Left renal pelvis (tissue), 4 donors: ENCODE measurements at places on chromosomes 3 and 15.

DNA sequence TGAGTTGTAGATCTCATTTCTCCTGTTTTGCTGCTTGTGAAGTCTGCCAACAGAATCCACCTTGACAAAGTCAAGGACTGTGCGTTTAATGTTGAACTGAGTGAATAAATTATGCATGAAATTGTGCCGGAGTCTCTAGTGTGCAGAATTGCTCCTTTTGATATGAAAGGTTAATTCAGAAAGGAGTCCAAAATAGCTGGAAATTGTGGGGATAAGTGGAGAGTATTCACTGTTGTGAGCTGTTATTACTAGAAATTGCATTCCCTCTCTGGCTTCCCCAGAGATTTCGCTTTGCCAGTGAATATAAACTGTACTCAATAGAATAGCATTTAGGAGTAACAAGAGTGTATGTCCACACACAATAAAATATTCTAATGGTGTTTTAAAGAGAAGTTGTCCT is 43.1 kb downstream of the SAMMSON start:
- DNase-seq = no peak

DNA sequence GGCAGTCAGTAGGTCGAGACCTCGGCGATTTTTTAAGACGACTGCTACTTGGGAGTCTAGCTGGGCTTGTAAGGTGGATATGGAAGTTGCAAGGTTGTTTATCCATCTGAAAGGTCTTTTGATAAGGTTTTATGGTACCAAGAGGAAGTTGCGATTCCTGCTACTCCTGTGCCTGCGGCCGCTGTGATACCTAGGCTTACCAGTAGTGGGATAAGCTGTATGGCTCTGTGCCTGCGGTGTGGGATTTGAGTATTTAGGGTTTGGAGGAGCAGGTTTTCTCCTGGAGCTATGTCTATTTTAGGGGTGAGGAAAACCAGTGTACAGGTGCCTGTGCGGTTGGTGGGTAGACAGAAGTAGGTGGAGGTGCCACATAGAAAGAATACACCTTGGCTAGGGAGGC is 1059.8 kb downstream of the SI start:
- no peak for DNase-seq

- no peak for DNase-seq
Measured at GRCh38 chr3:127975153-127976029, 60.4 kb downstream of the KBTBD12 start.

DNA sequence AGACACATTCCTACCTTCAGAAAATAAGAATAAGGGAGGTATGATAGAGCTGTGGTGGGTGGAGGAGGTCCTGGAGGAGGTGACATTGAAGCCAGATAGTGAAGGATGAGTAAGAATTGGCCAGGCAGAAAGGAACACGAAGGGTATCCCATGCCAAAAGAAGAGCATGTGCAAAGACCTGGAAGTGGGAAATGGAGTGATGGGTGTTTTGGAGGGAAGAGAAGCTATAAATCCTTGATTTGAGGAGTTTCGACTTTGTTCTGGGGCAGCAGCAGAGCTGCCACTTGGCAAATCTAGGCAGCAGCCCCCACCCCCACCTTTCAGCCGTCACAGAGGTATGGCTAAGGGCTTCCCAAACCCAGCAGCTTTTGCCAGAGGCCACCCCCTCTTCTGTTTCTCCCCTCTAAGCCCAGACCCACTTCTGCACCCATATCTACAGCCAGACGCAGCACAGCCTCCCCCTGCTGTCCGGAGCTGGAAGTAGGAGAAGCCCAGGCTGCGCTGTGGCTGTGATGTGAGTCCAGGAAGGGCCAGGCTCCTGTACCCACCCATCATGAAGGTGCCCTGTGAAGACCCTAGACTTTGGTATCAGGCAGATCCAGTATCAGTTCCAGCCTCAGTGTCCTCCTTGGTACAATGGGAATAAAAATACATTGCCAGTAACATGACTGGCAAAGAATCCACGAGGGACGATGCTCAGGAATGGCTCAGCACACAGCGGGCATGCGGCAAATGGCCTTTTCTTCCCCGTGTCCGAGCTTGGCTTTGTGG is 188.7 kb upstream of the LINGO1 start:
- DNase-seq = no peak

GRCh38 chr3:79848876-79849275 is 81.1 kb upstream of the ROBO1 start:
- DNase-seq = no peak

DNA sequence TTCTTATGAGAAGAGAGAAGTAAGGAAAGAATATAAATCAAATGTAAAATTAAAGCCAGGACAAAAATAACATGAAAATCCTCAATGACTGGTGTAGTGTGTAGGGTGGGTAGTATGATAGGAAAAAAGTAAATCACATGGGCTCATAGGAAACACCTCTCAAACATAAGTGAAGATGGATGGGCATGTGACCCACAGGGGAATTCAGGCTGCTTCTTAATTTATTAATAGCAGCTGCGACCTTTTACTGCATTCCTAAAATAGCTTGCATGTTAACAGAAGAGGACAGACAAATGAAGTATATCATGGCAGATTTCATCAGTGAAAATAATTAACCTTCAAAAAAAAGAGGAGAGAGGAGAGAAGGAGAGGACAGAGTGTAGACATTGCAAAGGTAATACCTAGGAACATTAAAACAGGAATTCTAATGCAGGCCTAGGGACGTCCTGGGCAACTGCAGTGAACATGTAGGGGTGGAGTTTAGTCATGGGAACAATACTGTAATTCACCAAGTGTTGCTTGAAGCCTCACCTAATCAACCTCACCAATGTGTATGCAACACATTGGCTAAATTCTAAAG is 132.9 kb downstream of the KCNMB2 start:
- DNase-seq = no peak

DNA sequence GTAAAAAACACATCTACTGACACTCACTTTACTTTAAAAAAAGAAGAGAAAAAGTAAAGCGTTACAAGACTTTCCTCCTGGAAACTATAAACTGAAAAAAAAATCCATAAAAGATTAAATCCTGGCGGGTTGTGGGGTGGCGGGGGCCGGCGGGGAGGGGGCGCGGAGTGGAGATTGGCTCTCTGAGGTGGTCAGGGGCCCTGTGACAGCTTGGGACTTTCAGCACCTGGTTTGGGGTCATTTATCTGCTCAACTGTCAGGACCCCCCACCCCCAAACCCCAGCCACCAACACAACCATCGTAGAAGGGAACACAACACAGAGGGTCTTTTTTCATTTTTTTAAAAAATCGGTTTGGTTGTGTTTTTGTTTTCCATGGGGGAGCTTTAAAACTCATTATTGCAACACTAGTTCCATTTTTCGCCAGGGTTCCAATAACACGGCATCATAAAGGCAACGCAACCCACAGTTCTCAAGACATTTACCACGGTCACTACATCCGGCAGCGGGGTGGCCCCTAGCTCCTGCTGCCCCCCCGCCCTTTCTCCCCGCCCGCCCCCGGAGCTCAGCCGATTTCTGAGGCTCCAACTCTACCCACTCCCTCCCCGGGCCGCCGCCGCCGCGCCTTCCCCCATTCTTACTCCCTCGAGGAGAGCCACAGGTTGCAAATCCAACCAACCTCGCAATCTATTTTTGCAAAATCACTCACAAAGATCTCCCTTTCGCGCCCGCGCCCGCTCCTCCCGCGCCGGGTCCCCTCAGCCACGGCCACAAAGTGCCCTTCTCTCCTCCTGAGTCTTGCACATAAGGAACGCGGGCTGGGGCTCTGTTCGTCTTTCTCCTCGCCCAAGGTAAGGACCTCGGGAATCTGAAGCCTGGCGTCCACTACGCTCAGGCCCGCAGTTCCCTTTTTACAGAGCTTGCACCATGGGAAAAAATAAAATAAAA is 1.8 kb downstream of the BCL6 start:
- no peak for DNase-seq

DNA sequence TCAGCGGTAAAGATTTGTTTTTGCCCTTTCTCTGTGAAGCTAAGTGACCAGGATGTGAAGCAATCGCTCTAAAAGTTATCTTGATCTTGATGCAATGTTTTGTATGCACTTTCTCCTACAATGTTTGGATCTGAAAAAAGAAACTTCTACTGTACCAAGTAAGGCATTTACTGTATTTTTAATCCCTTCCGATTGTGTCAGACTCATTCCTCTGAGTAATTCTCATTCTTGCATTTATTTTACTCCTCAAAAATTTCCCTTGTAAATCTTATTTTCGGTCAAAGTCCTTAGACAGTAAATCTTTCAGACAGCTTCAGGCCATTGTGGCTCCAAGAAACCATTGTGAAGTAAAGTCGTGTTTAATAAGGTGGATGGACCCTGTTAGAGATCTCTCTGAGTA is 141.9 kb downstream of the TP63 start:
- no peak for DNase-seq

DNA sequence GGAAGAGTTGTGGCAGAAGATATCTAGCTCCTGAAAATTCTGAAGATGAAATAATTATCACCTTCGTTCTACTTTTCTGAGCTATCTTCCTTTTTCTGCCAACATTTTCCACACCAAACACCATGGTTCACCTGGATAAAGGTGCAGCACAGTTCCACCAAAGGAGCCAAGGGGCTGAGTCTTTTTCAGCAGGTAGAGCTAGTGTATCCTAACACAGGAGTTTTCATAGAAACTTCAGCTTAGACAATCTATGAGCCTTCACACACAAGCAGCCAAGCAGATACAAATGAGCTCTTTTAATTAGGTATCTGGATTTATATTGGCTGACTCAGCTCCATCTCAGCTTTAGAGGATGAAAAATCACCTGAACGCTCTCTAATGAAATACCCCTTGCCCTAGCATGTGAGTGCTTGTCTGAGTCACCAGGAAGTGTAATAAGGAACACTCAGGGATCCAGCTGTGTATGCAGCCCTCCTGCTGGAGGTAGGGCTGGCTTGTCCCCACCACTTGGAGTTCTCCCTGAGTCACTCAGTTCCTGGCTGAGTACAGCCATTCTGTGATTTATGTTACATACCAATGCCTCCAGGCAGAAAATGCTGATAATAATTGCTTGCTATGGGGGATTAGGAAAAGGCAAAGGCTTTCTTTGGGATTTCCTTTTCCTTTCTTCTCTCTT is 385.7 kb downstream of the LSAMP start:
- no peak for DNase-seq

- no peak for DNase-seq
Measured at GRCh38 chr15:80441041-80441440, 36.9 kb downstream of the ARNT2 start.

DNA sequence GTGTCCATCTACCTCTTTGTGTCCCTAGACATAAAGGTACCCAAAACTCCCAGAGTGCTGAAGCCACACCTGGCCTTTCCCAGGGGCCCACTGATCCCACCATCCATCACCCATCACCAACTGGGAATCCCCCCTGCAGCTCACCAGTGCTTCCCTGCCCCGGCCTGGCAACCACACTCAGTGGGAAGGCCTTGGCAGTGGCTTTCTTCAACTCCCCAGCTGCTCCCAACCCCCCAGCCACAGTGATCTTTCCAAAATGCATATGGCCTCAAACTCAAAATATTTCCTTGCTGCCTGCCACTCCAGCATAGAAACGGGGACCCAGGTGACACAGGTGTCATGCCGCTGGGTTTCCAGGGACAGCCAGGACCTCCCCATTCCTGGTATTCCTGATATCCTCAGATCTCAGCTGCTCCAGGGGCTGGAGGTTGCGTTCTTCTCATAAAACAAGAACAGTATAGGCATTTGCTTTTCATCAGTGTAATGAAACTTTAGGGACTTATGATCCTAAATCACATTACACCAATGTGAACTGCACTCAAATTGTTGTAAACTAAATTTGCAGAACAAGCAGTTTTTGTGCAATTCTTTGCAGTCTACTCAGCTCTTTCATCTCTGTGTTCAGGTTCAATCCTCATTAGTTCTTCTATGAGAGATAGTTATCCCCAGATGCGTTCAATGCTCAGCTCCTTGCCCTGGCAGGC is 1.3 kb downstream of the OCA2 start:
- DNase-seq = no peak

DNA sequence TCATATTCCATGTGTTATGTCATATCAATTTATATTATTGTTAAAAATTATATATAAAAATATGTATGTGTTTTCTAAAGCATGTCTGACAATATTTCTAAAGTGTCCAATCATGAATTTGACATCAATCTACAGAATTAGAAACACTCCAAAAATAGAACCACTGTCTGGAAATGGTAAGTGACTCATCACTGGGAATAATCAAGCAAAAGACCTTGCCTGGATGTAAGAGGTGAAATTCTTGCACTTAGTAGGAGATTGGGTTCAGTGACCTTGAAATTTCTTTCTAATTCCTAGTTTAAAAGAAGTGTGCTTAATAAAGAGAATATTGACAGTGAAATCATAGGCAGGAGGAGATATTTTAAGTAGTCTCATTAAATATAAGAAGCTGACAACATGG is 188.8 kb downstream of the ZNF385D start:
- no peak for DNase-seq

DNA sequence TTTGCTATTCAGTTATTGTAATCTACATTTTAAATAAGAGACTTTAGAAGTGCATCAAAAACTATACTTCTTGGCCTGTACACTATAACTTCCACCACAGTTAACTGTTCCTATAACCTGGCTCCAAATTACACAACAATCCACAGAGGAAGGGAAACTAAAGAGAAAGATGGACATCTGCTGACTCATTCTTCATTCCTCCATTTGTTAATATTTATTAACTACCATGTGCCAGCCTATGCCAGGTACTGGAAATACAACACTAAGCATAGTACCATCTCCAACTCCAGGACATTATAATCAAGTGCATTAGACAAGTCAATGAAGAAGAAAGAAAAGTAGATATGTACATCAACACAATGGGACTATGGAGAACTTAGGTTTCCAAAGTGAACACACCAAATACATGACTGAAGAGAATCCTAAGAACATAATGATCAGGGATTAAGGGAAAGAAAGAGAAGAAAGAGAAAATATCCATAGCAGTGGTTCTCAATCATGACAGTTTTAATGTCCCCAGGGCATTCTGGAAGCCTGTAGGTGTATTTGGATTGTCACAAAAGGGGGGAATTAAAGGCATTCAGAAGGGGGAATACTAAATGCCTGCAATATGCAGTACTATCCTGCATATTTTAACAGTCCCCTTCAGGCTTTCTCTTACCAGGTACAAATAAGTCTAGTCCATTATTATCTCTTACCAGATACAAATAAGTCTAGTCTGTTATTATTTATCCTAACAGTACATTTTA is 8.9 kb downstream of the ICE2 start:
- DNase-seq = no peak

- no peak for DNase-seq
Measured at GRCh38 chr3:23199649-23200048, 3.5 kb upstream of the UBE2E2 start.

GRCh38 chr3:50708620-50709019 is 33.9 kb downstream of the DOCK3 start:
- no peak for DNase-seq

- no peak for DNase-seq
Measured at GRCh38 chr3:137760341-137761098, 3.6 kb upstream of the SOX14 start.

DNA sequence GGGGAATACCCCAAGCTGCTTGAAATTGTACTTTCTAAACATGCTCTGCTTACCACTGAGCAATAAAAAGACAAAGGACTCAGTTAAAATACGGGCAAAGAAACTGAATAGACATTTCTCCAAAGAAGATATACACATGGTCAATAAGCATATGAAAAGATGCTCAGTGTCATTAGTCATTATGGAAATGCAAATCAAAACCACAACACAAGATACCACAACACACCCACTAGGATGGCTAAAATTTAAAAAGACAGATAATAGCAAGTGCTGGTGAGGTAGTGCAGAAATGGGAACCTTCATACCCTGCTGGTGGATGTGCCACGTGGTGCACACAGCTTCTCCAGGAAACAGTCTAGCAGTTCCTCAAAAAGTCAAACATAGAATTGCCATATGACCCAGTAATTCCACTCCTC is 21.3 kb downstream of the LRIG1 start:
- DNase-seq = no peak

- DNase-seq = no peak
Measured at GRCh38 chr3:58353722-58354553, 21.2 kb downstream of the PXK start.

- DNase-seq = no peak
Measured at GRCh38 chr3:184778426-184779332, 33.3 kb upstream of the VPS8 start.
